T-cell (primary cell): ENCODE measurements at places on chromosomes 5 and 9.

- no peak for DNase-seq
Measured at GRCh38 chr9:132946631-132947295, 2.3 kb upstream of the TSC1 start.

DNA sequence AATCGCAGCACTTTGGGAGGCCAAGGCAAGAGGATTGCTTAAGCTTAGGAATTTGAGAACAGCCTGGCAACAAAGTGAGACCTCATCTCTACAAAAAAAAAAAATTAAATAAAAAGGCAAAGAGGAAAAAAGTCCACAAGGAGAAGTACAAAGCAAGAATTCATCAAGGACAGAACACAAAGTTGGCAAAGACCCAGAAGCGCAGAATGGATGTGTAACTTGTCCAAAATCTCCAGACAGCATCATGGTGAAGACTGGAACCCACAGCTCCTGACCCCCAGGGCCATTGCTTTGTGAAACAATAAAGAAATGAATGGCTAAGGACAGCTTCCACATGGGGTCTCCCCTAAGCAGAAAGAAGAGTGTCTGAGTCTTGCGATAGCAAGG, 7.8 kb downstream of the HSD17B3 start:
- no peak for DNase-seq

DNA sequence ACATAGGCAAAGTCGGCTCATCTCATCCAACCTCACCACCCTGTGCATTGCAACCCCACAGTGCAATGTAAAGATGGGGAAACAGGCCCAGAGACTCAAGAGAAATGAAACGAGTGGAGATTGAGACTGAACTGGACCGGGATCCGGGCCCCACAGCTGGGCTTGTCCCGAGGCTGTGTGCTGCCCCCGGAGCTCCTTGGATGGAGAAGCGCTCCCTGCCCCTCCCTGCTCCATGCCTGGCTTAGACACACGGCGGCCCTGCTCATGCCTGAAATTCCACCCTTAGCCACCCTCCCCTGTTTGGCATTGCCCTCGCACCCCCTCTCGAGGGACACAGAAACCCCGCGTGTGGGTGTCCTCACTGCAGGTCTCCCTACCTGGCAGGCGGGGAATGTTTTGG, 27.2 kb upstream of the FCN1 start:
- DNase-seq, result no peak

GRCh38 chr5:93349613-93350012, 231.4 kb downstream of the NR2F1-AS1 start:
- no peak for DNase-seq

- no peak for DNase-seq
Measured at GRCh38 chr9:96758845-96759673, 18.8 kb downstream of the ZNF510 start.

DNA sequence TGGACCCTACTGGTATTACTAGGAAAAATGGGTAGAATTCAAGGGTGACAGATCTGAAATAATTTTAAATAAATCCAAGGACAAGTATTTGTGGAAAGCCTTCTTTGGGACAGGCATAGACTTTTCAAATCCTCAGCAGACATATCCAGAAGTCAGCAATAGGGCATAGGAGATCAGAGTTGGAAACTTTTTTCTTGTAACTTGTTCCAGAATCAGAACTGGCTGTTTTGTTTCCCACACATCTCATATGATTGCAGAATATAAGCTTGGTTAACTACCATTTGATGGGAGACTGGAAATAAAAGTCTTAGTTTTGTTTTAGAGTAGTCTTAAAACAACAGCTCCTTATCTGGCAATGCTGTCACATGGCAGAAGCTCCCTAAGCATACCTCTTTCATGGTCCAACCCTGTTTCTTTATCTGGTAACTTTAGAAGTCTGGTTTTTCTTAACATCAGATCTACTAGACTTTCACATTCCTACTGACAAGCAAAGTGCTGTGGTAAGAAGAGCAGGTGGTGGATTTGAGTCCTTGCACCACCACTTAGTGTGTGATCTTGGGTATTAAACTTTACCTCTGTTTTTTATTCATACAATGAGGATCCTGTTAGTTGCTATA, 25.1 kb downstream of the XRCC4 start:
- DNase-seq, result no peak
